ENCODE measurements at places on chromosomes 1 and 21. TPM values are rescaled to one million over a fixed set of nuclear protein-coding genes. Genes with fewer than 3 reads are reported as not detected.

The PIGR gene
- 0.13 TPM for polyA plus RNA-seq

DNA sequence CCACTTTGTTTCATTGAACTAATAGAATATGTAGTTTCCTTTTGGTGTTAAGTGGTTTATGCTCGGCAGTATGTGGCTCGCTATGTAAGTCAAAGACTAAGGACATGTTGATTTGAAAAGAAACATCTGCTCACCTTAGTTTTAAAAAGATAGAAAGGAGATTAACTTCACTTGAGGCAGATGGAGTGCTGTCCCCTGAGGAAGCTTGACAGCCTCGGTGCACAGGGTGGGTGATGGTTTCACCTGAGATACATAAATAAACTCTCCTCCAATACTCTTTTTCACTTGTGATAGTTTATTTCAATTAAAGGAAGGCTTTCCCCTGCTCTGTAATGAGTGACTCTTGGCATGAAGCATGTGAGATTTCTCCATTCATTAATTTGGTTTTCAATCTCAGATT is 70.8 kb upstream of the FMN2 start:
- DNase-seq: no peak

GRCh38 chr1:112105557-112105956 is 116.1 kb upstream of the KCND3 start:
- no peak for DNase-seq

- DNase-seq: no peak
Observed at GRCh38 chr1:41849211-41849759, 69.4 kb downstream of the HIVEP3 start.

GRCh38 chr1:26900815-26901511 is 696 bp upstream of the GPATCH3 start:
- no peak for DNase-seq

Data from immature natural killer cell (primary cell).